Stimulated activated CD4-positive, alpha-beta T cell treated with anti-CD3 and anti-CD28 coated beads, Interleukin-12 subunit alpha, Interleukin-12 subunit beta, amount 100 ng/mL, for 24 hours (primary cell): ENCODE measurements at places on chromosomes 6 and 20.

- no peak for DNase-seq
Measured at GRCh38 chr6:119720160-119720559, 370.6 kb upstream of the MAN1A1 start.

DNA sequence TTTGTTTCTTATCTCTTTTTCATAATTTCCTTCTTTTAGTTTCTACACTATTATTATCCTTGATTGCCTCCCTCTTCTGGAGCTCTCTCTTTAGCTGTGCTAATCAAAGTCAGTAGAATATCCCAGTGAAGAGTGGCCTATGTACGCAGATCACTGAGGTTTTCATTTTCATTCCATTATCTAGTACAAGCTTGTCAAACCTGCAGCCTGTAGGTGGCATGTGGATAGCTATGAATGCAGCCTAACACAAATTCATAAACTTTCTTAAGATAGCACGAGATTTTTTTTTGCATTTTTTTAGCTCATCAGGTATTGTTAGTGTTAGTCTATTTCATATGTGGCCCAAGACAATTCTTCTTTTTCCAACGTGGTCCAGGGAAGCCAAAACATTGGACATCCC is 825.7 kb upstream of the MAP3K7 start:
- DNase-seq: no peak

DNA sequence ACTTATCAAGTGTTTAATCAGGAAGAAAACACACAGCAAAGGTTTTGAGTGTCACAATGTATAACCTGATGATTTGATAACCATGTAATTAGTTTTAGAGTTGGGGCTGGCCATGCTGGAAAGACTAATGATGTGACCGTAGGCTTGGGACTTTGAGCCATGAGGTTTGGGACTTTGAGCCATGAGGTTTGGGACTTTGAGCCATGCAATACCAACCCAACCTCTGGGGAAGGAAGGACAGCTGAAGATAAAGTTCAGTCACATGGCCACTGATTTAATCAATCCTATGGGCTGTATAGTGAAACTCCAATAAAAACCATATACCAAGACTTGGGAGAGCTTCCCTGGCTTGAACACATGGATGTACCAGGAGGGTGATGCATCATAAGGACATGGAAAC is 32.8 kb downstream of the SLC35B3 start:
- DNase-seq: no peak

GRCh38 chr6:134261766-134262165 is 56.1 kb downstream of the SGK1 start:
- DNase-seq: no peak
